ENCODE measurements at places on chromosomes 1 and 21. TPM values are rescaled to one million over a fixed set of nuclear protein-coding genes. Genes with fewer than 3 reads are reported as not detected.

- peak overlapping the region; percentile 67 for H3K4me3 ChIP-seq
- peaks cover 34% of the 10 kb centered on the region for H3K36me3 ChIP-seq
- no peak for DNase-seq
- peaks cover 18% of the 10 kb centered on the region for H3K4me1 ChIP-seq
- H3K27me3 ChIP-seq = no peaks in the 10 kb centered on the region
These were observed 1.4 kb downstream of the PMF1 start for GRCh38 chr1:156214024-156214748.

The OPTC gene
- total RNA-seq = not detected

DNA sequence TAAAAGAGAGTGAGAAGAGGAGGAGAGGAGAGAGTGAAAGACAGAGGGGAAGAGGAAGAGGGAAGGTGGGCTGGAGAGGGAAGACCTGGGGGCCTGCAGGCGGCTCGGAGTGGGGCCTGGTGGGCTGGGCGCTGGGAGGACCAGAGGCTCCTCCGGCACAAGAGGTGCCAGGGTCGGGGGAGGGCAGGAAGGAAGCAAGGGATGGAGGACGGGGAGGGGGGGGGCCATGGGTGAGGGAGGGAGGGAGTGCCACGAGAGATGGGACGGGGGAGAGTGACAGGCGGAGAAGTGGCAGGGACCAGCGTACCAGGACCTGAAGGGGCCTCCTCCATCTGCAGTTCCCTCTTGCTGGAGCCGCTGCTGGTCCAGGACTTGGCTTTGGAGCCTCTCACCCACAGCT lies 87.7 kb downstream of the CASZ1 start:
- H3K27ac ChIP-seq = no peak overlapping the region
- peaks cover 10% of the 10 kb centered on the region for H3K27me3 ChIP-seq
- H3K36me3 ChIP-seq = no peaks in the 10 kb centered on the region
- no peak overlapping the region for H3K4me3 ChIP-seq
- peaks cover 3% of the 10 kb centered on the region for H3K4me1 ChIP-seq

- no peaks in the 10 kb centered on the region for H3K4me1 ChIP-seq
- H3K4me3 ChIP-seq = no peak overlapping the region
- H3K36me3 ChIP-seq = no peaks in the 10 kb centered on the region
- no peak overlapping the region for H3K27ac ChIP-seq
- peak; percentile 34 for DNase-seq
These were observed 850.0 kb downstream of the LTN1 start for GRCh38 chr21:28142697-28143096.

The RPE65 gene
- total RNA-seq = not detected

The OLFML2B gene
- total RNA-seq = 36.1 TPM

Measured in left lung (tissue), 14 donors.